Activated naive CD8-positive, alpha-beta T cell treated with anti-CD3 and anti-CD28 coated beads for 36 hours (primary cell): ENCODE measurements at places on chromosomes 16 and 17.

DNA sequence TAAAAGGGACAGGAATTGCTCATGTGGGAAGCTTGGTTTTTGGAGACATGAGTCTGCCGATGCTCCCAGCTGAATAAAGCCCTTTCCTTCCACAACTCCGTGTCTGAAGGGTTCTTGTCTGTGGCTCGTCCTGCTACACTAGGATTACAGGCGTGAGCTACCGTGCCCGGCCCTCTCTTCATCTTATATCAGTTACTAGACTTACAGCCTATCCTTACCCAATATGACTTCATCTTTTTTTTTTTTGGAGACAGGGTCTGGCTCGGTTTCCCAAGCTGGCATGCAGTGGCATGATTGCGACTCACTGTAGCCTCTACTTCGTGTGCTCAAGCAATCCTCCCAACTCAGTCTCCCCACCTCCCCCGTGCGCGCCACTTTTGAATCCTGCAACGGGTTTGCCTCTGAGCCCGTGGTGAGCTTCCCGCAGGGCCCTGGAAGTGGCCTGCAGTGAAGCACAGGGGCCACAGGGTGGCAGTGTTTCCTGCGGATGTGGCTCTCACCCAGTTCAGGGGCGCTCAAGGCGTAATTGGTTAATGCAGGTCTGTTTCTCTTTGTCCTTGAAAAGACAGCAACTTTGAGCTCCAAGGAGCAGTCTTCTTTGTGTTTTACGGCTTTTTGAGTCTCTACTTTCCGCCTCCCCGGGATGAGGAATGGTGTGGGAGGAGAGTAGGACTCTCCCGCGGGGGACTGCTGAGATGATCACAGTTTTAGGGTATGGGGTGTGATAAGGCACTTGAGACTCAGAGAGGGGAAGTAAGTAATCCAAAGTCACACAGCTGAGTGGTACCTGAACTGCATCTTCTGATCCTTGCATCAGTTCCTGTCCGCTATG, 22.7 kb upstream of the GPRC5B start:
- DNase-seq, result peak; percentile 67

DNA sequence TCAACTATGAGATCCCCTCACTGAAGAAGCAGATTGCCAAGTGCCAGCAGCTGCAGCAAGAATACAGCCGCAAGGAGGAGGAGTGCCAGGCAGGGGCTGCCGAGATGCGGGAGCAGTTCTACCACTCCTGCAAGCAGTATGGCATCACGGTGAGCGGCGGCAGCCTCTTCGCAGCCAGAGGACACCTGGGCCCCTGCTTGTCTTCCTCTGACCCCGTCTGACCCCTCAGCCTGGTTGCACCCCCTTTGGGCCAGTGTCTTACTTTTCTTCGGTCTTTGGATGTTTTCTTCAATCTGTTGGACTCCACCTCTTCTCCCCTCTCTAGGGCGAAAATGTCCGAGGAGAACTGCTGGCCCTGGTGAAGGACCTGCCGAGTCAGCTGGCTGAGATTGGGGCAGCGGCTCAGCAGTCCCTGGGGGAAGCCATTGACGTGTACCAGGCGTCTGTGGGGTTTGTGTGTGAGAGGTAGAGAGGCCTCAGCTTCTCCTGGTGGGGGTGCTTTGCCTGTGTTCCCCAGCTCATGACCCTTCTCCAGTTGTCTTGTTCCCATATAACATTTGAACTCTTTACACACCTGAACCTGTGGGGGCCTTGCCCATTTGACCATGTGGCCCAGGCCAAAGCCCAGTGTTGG, 4.4 kb downstream of the CDK5RAP3 start:
- DNase-seq, result no peak

DNA sequence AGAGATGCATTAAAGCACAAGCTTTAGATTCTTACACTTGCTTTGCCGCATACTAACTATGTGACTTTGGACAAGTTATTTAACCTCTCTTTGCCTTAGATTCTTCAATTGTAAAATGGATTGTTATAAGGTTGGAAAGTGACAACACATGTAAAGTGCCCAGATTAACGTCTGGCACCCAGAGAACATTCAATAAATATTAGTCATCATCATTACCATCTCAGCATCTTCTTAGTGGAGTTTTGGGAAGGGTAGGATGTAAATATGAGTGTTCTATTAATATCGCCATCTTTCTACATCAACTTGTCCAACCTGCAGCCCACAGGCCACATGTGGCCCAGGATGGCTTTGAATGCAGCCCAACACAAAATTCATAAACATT, 27.4 kb upstream of the FAM20A start:
- DNase-seq, result no peak

DNA sequence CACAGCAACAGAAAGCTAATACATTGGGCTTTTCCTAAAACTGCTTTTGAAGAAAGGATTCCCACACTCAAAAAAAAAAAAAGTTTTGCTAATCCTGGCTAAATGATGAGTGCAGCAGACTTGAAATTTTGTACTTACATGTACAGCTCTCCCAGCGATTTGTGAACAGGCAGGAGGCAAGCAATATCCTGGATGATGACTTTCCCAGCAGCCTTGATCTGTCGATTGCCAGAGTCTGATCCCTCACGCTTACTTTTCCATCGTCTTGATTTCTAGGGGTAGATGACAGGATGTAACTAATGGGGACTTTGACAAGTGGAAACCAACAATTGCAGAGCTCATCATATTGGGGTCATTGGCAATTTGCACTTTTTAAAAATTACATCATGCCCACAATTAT, 91.4 kb downstream of the WDR59 start:
- no peak for DNase-seq

- DNase-seq, result no peak
Measured at GRCh38 chr17:62892061-62892675, 73.9 kb upstream of the TANC2 start.

DNA sequence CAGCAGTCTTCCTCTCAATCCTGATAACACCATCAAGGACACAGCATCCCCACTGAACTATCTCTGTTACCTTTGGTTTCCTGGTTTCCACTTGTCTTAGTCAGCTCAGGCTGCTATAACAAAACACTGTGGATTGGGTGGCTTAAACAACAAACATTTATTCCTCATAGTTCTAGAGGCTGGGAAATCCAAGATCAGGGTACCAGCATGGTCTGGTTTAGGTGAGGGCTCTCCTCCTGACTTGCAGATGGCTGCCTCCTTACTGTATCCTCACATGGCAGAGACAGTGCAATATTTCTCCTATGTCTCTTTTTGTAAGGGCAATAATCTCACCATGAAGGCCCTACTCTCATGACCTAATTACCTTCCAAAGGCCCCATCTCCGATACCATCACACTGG, 103.2 kb upstream of the AXIN2 start:
- DNase-seq, result no peak

DNA sequence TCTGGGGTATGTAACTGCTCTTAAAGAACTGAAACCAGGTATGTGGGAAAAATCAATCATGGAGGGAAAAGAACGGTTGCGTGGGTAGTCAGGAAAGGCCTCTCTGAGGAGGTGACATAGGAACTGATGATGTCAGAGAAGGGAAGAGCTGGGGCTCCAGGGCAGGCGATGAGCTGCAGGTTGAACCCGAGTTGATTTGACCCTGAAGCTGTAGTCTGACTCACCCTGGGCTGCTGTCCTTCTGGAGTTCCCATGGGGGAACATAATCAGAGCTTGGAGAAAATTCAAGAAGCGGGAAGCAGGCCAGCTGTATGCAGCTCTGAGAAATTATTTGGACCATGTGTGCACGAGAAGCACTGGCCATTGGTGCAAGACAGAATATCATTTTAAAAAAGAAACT, 16.7 kb downstream of the SLC6A2 start:
- no peak for DNase-seq

DNA sequence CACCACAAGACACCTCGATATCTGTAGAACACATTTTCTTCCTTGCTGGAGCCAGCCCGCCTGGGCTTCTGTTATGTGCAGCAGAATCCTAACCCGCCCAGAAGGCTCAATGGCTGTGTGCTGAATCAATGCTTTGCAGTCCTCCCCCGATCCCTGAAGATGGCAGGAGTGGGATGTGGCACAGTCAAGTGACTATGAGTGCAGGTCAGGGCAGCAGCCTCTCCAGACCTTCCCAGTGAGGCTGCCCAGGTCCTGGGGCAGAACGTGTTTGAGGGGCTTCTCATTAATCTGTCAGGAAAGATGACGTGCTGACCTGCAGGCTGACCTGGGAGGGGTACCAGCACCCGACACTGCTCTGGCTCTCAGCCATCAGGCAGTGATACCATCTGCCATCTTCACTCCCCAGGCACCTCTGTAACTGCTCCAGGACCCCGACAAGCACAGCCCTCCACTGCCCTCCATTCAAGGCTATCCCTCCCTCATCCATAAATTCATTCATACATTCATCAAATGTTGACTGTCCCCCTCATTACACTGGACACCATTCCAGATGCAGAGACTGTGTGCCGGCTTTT, 35.2 kb downstream of the LRRC75A start:
- DNase-seq, result no peak

DNA sequence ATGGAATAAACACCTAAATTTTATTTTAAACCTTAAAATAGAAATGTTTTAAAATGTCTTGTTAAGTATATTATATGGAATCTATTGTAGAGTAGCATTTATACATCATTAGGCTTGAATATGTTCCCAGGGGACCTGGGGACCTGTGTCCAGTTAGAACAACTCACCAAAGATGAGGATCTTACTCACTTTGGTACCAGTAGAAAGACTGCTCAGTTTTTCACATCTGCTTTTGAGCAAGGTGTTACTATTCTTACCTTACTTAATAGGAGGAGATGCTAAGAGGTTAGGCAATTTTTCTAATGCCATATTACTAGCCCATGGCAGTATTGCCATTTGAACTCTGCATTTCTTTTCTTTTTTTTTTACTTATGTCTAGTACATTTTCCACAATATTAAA, 14.7 kb downstream of the STXBP4 start:
- no peak for DNase-seq

DNA sequence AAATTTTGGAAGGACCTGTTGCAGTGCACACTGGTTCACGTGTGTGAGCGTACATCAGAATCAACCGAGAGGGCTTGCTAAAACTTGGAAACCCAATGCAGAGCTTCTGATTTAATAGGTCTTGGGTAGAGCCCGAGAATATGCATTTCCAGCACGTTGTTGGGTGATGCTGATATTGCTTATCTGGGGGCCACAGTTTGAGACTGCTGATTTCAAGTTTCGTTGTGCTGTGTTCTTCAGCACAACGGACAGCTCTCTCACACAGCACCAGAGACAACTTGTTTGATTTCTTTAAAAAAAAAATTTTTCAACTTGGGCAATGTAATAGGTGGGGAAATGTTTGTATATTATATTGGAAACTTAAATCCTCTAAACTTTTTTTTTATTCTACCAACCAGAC, 9.4 kb downstream of the OR4D2 start:
- DNase-seq, result no peak

- DNase-seq, result no peak
Measured at GRCh38 chr17:76561332-76561731, 21.5 kb downstream of the PRCD start.

DNA sequence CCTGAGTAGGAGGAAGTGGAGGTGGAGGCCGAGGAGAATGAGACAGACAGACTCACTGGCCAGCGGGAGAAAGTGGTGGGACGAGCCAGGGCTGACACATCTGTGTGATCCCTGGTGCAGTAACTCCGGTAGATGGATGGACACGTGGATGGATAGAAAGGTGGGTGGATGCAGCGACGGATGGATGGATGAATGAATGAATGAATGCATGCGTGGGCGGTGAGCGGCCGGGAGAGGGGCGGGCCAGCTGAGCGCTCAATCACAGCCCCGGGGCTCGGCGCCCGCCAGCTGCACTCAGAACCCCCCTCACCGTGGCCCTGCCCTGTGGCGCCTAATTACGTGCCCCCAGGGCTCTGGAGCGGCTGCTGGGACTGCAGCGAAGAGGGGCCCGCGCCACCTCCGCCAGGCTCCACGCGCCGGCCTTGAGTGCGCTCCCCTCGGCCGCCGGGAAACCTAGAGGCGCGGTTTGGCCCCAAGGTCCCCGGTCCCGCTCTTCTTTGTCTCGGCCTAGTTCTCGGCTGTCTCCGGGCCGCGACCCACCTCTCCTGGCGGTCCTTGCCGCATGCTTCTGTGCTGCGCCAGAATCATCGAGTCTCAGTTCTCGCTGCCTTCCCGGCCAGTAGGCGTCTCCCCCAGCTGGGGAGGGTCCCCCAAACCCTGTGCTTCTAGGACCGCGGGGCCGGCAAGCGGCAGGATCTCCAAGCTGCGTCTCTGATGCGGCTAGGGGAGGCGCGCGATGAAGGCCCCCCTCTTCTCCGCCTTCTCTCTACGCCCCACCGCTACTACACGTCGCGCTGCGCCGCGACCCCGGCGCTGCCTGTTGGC, 41.0 kb downstream of the RAI1 start:
- no peak for DNase-seq

DNA sequence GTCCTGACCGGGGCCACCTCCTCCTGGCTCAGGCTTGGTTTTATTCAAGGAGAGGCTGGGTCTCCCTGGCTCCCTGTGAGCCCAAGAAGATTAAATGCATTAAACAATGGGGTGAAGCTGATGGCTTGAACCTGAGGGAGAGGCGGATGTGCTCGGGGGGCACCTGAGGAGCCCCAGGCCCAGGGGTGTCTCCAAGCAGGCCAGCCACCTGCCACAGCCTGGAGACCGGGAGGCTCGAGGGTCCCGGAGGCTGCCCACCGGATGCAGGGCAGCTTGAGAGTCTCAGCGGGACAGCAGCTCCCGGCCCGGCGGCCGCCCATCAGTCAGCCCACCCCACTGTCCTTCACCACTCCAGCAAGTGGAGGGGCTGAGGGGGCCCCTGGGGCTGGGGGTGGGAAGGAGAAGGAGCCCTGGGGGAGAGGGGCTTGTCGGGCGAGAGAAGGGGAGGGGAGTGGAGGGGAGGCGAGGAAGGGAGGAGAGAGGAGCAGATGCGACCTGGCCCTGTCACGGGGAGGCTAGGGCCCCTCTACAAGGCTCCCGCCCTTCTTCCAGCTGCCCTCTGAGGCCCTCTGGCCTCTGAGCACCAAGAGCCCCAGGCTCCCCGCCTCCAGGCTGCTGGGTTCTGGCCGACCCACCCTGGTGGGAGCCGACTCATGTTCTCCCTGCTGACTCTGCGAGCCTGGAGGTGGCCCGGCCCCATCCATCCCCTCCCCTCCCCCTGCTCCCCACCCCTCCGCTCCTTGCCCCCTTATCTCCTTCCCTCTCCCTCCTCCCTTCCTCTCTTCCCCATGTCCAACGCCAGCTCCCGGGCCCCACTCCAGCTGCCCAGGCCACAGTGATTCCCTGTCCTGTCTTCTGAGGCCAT, 13.2 kb downstream of the CD7 start:
- DNase-seq, result peak; percentile 11

DNA sequence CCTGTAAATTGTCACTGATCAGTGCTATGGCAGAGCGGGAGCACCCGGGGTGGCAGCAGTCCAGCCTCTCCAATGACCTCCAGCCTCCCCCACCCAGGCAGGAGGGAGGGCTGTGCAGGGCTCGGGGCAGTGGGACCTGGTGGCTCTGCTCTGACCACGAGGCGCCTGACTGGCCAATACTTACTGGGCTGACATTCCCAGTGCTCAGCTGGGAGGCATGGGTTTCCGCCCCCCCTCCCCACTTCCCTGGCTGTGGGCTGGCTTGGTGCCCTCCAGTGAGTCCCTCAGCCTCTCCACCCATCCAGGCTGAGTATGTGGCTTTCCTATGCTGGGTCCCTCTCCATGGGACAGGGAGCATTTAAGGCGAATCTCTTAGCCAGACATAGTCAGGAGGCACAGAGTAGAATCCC, 2.7 kb downstream of the SOCS3 start:
- no peak for DNase-seq

GRCh38 chr16:74224828-74225612, 71.6 kb upstream of the PSMD7 start:
- DNase-seq, result no peak

GRCh38 chr17:63420868-63421680, 25.0 kb downstream of the CYB561 start:
- DNase-seq, result no peak
